Jurkat, Clone E6-1 (cell line): ENCODE measurements at places on chromosomes 5 and 9.

DNA sequence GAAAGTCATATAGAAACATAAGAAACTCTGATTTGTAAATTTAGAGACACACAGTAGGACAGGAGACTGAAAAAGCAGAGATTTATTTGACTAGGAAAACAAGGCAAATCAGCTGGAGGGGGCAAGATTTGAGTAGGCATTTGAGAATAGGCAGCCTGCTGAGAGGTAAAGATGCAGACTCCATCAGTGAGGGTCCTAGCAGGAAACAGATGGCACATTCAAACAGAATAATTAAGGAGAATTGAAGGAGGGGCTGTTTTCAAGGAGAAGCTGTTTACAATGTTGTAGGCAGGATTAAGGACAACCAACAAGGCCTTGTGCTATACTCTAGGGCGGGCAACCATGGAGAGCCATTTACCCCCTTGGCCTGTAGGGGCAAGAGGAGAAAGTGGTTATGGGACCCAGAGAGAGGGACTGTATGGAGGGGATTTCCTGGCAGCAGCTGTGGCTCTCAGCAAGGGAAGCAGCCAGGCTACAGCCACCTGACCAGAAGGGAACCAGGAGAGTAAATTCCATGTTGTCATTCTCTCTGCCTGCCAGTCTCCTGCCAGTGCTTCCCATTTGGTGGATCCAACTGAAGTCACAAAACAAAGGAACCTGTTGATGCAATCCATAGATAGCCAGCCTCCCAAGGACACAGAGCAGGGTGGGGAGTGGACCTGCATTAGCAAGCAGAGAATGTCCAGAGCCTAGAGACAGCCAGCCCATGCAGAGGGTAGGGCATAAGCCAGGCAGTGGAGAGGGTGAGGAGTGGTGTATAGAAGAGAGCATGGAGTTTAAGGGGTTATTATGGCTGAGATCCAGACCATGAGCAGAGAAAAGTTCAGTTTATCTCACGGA is 38.2 kb downstream of the PAPPA start:
- DNase-seq: no peak

- no peak for DNase-seq
Observed at GRCh38 chr9:124297915-124298645, 40.3 kb downstream of the NEK6 start.

GRCh38 chr5:180806351-180807011 is 3.9 kb upstream of the MGAT1 start:
- no peak for DNase-seq

DNA sequence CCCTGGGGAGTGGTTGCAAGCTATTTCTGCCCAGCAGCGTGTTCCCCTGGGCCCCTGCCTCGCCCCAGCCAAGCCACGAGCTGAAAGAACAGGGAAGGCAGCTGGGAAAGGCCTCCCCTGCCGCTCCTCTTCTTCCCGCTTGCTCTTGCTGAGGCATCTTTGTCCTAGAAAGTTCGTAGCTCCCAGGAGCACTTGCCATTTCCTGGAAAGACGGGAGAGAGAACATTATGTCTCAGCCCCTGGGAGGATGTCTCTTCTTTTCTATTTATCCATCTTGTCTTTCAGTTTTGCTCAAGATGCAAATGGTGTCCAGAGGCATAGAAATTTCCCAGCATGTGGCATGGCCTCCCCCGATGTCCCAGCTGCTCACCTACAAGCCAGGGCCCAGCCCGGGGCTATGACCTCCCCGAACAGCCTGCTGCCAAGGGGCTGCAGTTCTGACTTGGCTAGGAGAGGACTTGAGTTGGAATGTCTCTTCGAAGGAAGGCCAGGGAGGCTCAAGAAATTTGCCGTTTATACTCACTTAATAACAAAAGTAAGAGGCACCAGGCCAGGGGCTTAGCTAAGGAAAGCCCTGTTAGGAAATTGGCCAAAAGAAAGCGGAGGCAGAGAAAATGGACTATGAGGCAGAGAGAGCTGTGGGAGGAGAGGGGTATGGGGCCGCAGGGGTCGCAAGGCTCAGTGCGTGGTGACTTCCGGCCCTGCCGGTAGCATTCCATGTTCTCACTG is 87.3 kb downstream of the LIFR start:
- DNase-seq: no peak

- DNase-seq: no peak
Observed at GRCh38 chr9:3458806-3459475, 66.9 kb downstream of the RFX3 start.

GRCh38 chr9:23120630-23121029 is 674.0 kb downstream of the DMRTA1 start:
- no peak for DNase-seq

DNA sequence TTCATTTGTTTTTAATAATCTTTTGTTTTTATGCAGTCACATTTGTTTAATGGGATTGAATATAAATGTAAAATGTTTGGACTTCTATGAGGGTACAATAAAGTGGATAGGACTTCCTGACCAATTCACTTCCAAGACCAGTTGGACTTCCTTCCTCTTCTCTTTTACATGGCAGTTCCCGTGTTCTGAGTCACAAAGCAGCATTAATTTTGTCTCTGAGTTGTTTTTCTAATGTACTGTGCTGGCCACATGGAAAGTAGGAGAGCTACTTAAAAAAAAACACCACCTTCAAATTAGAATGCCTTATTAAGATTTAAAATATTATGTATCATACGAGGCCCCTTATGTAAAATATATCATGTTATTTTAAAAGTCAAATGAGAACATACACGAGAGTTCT is 87.3 kb downstream of the CCDC171 start:
- no peak for DNase-seq

DNA sequence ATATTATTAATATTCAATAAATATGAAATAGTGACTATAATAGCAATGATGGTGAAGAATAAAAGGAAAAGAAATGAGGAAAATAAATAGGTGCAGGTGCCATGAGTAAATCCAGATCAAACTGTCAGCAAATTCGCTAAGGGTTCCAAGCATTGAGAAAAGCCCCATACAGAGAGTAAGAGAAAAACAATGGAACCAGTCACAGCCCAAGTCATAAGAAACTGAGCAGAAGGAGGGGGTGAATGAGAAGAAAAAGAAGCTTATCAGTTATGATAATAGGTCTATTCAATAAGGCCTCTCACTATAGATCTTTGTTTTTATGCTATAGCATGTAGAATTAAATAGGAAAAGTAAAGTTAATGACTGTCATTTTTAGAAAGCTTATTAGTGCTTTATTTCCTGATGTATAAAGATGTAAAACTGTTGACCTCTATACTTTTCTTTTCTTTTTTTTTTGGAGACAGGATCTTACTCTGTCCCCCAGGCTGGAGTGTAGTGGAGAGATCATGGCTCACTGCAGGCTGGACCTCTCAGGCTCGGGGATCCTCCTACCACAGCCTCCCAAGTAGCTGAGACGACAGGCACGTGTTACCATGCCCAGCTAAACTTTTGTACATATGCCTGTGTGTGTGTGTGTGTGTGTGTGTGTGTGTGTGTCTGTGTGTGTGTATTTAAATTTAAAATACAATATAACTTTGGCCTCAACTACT is 72.4 kb downstream of the FYB1 start:
- no peak for DNase-seq

DNA sequence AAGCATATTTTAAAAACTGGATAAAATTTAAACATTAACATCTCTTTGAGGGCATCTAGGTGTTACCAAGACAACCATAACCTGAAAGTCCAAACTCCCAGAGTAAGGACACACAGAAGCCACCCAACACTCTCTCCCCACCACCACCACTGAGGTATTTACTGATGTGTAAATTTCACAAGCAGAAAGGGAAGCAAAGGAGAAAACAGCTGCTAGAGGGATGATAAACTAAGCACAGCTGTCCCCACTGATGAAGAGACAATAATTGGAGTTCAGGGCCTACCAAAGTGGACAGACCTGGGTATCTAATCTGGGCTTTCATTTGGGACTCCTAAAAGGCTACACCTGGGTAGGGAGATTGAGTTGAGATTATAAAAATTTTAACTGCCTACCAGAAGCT is 63.6 kb downstream of the FRMD3 start:
- no peak for DNase-seq

DNA sequence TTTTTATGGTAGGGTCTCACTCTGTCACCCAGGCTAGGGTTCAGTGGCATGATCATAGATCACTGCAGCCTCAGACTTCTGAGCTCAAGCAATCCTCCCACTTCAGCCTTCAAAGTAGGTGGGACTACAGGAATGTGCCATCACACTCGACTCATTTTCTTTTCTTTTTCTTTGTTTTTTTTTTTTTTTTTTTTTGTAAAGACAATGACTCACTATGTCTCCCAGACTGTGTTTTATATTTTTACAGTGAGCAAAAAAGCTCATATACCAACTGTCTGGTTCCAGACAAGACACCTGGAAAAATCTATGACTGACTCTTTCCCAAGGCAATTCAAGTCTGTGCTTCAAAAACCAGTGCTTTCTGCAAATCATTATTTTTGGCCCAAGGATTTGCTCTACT is 10.8 kb upstream of the FOXD1 start:
- no peak for DNase-seq

GRCh38 chr9:82923092-82923911 is 139.6 kb downstream of the RASEF start:
- peak; percentile 62 for DNase-seq

DNA sequence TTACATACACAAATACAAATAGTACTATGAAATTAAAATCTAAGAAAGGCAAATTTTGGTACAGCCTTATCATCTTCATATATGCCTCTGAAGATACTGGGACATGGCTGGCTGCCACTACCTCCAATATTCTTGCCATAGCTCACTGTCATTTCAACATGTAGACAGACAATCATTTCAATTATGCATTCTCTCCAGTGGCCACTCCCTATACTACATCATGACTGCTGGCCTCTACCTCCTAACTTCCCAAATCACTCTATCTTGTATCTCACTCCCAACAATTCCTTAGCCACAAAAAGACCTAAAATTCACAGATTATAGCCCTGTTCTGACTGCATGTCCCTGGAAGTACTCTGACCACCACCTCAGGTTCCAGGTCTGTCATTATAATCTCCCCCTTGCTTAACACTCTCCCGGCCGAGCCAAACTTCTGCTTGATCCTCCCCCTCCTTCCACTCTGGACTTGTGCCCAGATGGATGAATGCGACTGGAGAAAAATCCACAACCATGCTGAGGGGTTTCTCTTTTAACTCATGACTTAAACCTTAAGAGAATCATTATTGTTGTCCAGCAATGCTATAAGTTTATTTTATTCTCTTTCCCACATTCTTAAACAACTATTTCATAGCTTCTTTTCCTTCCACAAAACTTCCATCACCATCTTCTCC is 225.3 kb upstream of the TLE4 start:
- no peak for DNase-seq

DNA sequence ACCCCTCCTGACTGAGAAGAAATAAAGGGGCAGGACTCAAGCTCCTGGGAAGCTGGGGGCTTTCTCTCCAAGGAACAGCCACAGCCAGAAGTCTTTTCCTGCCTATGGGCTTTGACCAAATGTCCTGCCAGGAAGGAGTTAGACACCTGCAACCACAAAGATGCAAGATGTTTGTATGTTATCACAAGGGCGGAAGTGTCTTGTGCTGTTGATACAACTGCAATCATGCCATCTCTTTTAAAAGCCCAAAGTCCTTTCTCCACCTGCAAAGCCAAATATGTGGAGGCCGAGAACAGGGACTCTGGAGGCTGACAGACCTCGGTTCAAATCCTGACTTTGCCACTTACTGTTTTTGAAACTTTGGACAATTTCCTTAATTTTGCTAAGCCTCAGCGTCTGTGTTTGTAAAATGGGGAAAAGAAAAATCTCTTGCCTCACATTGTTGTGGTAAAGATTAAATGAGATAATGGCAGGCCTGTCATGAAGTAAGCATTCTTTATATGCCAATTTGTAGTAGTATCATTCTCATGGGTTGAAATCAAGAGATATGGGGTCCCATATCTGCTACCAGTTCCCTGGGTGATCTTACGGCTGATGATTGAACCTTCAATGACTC is 17.0 kb downstream of the HRH2 start:
- no peak for DNase-seq

- no peak for DNase-seq
Observed at GRCh38 chr5:138978080-138978479, 102.9 kb upstream of the LRRTM2 start.

- DNase-seq: no peak
Observed at GRCh38 chr5:110517396-110517795, 209.1 kb downstream of the TMEM232 start.

DNA sequence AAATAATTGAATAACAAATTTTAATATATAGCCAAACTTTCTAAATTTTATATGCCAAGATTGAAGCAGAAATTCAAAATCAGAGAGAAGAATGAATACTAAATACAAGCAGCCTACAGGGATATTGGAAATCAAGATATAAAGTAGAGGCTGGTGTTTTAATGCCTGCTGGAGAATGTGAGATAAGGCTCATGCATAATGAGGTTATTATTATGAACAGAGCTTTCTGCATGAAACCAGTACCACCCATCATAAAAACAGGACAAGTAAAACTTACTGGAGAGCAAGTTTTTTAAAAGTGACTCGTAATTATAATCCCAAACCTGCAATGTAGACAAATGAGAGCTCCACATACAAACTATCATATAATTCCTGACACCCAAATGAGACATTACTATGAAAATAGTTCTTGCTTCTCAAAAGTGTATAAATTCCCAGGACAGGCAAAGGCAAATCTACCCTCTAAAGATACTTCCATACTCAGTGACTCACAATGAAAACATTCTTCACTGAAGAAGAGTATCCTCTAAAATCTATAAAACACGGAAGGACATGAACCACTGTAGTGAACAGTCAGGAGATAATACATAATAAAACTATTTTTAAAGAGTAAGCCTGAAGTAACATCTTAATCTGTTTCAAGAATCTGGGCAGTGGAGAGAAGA is 532.0 kb upstream of the GRAMD2B start:
- DNase-seq: no peak
